NCI-H69 (cell line): ENCODE measurements at places on chromosomes 3 and 15.
A peak's percentile ranks its signal among the peaks of the same experiment; 100 is the strongest.

- no peak for DNase-seq
Observed at GRCh38 chr3:69320871-69321271, 65.0 kb downstream of the FRMD4B start.

DNA sequence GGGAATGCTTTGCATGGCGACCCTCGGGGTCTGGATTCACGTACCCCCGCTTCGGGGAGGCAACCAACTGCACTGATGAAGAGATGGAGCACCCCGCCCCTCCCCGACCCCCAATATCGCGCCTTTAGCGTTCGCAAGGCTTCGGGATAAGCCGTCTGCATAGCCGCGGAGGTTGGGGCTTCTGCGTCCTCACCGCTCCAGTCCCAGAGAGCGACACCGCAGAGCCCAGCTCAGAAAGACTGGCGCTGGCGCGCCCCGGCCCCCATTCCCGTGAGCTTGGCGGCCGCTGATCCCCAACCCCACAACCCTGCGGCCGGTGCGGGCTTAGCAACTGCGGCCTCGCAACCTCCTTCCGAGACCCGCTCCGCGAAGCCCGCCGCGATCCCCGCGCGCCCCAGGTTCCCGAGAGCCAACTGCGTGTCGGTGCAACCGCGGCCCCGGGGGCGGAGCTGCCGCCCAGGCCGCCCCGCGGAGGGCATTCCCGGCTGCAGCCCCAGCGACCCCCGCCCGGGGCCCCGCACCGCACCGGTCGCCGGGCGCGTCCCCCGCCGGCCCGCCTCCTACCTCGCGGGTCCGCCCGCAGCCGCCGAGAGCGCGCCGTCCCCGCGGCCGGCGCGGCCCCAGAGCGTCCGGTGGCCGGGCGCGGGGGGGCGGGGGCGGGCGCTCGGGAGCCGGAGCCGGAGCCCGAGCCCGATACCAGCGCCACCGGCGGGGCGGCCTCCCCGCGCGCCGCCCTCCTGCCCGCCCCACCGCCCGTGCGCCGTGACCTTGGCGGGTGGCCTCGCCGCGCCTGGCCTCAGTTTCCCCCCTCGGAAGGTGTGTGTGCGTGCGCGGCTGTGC lies 79.5 kb downstream of the IQSEC1 start:
- DNase-seq = peak; percentile 24

GRCh38 chr3:28940530-28940929 lies 340.3 kb upstream of the RBMS3 start:
- no peak for DNase-seq

- DNase-seq = no peak
Observed at GRCh38 chr15:70261083-70261482, 163.4 kb upstream of the TLE3 start.

GRCh38 chr3:66095295-66096001 lies 56.7 kb upstream of the MAGI1 start:
- no peak for DNase-seq

- DNase-seq = no peak
Observed at GRCh38 chr3:154356009-154356408, 31.7 kb upstream of the DHX36 start.

- peak; percentile 17 for DNase-seq
Observed at GRCh38 chr3:102006812-102007485, 157.6 kb downstream of the NFKBIZ start.

DNA sequence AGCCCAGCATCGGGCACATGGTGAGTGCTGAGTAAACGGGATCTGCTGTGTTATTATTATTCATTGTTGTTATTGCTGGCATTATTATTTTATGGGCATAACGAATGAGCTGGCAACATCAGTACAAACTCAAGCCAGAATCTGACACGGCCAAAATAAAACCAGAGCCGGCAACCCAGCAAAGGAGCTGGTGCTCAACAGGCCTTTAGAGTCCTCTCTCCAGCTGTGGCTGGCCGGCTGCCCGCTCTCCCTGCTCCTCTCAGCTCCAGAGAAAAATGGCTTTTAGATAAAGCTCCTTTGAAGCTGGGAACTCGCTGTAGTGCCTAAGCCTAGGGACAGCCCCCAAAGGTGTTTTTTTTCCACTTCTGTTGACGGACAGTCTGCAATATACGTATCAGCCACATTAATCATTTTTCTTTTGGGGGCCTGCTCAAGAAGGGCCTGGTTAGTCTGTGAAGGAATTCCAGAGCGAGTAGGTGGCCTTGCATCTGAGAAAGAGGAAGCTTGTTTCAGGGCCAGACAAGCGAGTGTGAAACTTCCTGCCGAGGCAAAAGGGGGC lies 193.9 kb upstream of the UBE2E1 start:
- DNase-seq = no peak

GRCh38 chr3:38457111-38458003 lies 3.7 kb downstream of the ACVR2B start:
- DNase-seq = no peak

GRCh38 chr15:77904901-77905300 lies 172.6 kb downstream of the TBC1D2B start:
- no peak for DNase-seq

DNA sequence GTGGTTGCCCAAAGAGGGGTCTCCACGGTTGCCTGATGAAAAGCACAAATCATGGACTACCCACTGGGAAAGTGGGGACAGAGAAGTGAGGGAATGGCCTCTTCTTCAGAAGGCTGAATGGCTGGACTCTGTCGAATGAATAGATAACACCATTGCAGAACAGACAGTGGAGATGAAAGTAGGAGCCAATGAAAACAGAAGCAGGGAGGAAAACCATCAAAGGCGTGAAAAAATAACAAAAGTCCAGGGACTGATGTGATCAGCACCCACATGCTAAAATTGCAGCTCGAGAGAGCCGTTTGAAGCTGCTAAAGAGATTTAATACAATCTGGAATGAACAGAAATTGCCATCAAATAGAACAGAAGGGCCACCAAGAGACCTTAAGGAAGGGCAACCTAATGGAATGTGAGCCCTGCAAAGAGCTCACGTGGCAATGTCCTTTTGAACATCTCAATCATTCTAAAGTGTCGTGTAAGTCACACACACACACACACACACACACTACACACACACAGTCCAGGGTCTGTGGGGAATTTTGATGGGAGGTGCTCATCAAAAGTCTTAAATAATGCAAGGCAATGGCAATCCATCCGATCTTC lies 130.9 kb upstream of the ICE2 start:
- no peak for DNase-seq

- no peak for DNase-seq
Observed at GRCh38 chr15:67280217-67280616, 25.6 kb downstream of the IQCH start.

- peak; percentile 93 for DNase-seq
Observed at GRCh38 chr3:66442254-66443117, 58.3 kb downstream of the LRIG1 start.

DNA sequence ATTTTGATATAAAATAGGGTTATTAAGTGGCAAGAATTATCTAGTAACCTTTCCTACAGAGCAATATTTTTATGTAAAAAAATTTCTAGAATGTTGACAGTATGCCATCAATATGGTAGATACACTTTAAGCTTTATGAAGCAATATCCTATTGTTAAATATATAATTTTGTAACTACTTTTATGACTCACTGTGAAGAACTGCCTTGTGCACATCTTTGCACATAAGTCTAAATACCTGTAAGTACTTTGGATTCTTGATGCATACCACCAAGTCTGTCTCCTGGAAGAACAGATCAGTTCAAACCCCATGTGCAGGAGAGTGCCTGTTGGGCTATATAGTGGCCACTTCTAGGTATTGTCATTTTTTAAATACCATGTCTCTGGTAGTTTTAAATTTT lies 205.7 kb upstream of the EIF1B start:
- no peak for DNase-seq

DNA sequence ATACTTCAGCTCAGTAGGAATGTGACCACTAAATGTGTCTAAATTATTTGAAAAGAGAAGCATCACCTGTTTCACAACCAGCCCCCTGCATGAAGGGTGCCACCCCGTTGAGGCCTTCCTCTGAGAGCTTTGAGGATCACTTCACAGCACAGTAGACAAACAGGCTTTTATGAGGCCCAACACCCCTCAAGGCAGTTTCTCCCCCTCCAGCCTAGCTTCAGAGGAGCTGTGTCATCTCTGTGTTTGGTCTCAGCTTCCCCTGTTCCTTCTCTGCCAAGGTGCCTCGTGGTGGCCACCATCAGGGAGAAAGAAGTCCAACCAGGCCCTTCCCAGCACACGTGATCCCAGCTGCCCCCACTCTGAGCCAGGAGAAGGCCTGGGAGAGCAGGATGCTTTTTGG lies 21.6 kb upstream of the DUSP7 start:
- DNase-seq = no peak

DNA sequence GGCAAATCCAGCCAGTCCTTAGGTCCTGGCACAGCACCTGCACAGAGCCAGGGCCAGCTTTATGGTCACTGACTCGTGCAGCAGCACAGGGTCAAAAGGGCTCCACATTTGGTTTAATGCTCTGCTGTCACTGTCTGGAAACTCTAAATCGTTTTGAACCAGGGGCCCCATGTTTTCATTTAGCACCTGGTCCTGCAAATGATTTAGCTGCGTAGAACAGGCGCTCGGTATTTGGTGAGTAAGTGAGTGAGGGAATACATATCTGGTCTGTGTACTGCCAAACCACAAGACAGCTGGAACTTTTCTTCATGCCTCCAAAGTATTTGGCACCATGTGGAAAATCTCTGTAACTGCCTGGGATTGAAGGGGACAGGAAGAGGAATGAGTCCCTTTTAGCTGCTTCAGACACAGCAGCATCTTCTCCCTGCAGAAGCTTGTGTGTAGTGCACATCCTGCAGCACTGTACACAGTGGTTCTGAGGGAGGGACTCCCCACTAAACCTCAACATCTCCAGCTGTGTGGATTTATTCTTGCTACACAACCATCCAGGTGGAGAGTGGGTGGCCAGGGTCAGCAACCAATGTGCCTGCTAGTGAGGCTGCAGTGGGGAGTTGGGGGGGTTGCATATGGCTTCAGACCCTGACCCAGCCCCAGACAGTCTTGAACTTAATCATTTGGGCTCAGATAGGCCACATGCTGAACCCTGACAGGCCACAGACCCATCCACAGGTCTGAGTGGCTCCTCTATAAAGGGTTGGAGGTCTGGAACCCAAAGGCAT lies 1.1 kb downstream of the SH2D7 start:
- no peak for DNase-seq

- DNase-seq = peak; percentile 4
Observed at GRCh38 chr3:56758539-56758981, 43.2 kb downstream of the ARHGEF3 start.

- DNase-seq = no peak
Observed at GRCh38 chr3:10223676-10224639, 24.3 kb upstream of the TATDN2 start.

GRCh38 chr3:172038798-172039435 lies 461 bp upstream of the FNDC3B start:
- DNase-seq = no peak

- DNase-seq = no peak
Observed at GRCh38 chr3:187013159-187013716, 82.9 kb downstream of the ST6GAL1 start.

DNA sequence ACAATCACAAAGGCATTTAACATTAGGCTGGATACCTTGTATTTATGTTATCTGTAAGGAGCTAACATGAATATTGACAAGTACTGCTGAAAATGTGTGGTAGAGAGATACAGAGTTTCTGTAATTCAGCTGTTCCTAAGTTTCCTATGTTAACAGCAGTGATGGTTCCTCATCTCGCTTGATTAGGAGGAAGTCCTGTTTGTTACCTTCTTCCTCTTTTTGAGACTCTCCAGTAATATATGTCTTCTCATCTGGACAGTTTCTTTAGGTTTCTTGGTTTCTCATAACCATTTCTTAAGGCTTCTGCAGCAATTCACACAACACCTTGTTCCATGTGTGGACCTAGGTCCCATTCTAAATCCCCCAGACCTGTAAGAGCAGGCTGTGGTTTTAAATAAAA lies 11.4 kb upstream of the PEX5L start:
- DNase-seq = no peak

DNA sequence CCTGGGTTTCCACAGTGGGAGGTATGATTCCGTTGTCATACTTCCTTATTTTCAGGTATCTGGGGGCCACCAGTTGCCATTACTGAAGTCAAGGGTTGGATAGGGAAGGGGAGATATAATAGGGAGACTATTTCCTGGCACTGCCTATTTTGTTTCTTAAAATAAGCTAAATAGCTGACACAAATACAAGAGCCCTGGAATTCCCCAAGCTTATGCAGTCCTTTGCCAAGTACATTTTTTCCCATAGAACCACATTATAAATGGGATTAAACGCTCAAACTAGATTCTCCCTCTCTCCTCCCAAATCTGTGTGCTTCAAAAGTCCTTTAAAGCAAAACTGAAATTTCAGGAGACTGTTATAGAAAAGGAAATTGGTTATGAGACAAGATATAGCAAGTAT lies 68.7 kb downstream of the AP4E1 start:
- no peak for DNase-seq

GRCh38 chr15:89963301-89964231 lies 37.6 kb upstream of the ZNF710 start:
- DNase-seq = no peak

- no peak for DNase-seq
Observed at GRCh38 chr3:130259166-130259874, 86.2 kb upstream of the COL6A5 start.

- no peak for DNase-seq
Observed at GRCh38 chr3:111874177-111874820, 15.2 kb downstream of the PHLDB2 start.

DNA sequence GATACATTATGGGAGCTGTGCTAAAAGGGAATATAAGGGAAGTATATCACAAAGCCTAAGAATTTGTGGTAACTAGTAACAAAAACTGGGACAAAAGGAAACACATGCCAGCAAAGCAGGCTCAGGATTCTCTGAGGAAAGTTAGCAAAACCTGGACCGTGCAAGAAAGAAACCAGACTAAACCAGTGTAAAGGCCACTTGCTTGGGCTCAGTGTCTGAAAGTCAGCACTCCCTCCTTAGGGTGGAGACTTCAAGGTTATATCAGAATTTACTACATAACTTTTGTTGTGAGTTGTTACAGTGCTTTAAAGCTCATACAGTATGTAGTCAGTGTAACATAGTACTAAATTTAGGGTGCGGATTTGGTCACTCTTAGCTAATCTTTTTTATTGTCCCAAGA lies 269.9 kb upstream of the GADL1 start:
- DNase-seq = no peak

GRCh38 chr15:58805095-58805494 lies 34.0 kb downstream of the MINDY2 start:
- no peak for DNase-seq

- peak; percentile 67 for DNase-seq
Observed at GRCh38 chr15:78149805-78150751, 916 bp downstream of the IDH3A start.

GRCh38 chr3:190361791-190362190 lies 26.2 kb upstream of the CLDN16 start:
- no peak for DNase-seq

GRCh38 chr3:16668776-16669545 lies 63.7 kb upstream of the DAZL start:
- no peak for DNase-seq

DNA sequence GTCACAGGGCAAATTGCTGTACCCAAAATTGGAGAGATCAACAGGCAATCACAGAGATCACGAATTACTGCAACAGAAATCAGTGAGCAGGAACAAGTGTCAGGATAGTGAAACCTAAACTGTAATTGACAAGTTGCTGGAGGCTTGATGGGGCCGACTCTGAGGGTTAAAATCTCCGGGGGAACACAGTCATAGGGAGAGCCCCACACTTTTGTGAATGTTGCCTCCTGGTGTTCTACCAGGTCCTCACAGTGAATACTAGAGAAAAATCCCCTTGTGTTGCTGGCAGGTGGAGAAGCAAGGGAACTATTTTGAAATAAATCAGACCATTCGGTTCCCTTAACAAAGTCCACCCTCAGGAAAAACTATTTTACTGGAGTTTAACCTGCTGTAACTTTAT lies 697.5 kb upstream of the CBLB start:
- peak; percentile 9 for DNase-seq
